DMS53 (cell line): ENCODE measurements at places on chromosomes 7 and 10.
A peak's percentile ranks its signal among the peaks of the same experiment; 100 is the strongest.

GRCh38 chr7:131250331-131250730 lies 77.3 kb upstream of the MKLN1 start:
- no peak for DNase-seq

DNA sequence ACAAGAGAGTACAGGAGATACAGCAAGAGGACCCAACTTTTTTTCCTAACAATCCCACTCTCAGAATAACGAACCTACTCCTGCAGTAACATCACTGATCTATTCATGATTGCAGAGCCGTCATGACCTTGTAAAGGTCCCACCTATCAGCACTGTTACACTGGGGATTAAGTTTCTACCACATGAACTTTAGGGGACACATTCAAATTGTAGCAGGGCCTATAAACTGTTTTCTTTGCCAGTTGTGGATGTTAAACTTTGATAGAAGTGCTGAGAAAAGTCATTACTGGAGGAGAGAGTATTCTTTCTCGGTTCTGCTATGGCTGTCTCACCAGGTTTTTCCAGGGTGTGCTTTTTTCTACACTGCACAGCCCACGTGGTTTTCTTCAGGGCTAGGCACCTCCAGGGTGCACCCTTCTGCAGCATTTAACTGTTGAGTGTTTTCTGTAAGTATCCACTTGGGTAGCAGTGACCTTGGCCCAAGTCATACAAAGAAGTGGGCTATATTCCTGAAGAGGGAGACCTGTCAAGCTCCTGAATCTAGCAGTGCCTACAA lies 131.6 kb upstream of the AHR start:
- DNase-seq = no peak

GRCh38 chr10:73529089-73529832 lies 33.4 kb upstream of the PPP3CB start:
- peak; percentile 94 for DNase-seq

DNA sequence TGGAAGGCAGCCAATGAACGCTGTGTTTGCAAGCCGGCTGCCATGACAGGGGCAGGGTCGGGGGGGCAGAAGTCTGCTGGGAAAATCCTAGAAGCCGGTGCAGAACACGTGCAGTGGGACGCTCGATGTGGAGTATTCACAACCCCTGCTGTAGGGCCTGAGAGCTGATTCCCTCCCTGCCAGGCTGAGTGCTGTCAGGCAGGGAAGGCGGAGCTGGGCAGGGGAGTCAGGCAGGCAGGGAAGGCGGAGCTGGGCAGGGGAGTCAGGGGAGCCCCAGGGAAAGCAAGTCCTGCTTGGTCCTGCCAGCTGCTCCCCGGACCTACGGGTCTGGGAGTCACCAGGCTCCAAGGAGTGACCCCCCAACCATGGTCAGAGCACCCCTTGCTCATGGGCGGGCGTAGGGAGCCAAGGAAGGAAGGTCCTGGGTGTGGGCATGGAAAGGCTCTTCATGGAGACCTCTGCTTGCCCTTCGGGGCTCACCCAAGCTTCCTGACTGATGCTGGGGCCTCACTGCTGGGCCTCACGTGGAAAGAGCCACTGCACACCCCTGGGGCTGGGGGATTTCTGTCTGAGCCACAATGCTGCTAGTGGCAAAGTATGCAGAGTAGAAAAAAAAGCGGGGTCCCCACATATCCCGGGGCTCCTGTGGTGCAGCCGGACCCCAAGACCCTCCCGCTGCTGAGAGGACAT lies 4.2 kb downstream of the CNPY1 start:
- no peak for DNase-seq

DNA sequence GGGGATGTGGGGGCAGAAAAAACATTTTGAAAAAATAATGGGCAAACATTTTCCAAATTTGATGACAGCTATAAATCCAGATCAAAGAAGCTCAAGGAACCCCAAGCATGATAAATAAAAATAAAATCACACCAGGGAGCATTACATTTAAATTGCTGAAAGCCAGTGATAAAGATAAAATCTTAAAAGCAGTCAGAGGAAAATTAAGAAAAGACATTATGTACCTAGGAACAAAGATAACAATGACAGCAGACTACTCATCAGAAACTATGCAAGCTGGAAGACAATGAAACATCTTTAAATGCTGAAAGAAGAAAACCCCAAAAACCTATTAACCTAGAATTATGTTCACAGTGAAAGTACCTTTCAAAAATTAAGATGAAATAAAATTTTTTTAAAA lies 23.3 kb downstream of the NEUROG3 start:
- peak; percentile 35 for DNase-seq

DNA sequence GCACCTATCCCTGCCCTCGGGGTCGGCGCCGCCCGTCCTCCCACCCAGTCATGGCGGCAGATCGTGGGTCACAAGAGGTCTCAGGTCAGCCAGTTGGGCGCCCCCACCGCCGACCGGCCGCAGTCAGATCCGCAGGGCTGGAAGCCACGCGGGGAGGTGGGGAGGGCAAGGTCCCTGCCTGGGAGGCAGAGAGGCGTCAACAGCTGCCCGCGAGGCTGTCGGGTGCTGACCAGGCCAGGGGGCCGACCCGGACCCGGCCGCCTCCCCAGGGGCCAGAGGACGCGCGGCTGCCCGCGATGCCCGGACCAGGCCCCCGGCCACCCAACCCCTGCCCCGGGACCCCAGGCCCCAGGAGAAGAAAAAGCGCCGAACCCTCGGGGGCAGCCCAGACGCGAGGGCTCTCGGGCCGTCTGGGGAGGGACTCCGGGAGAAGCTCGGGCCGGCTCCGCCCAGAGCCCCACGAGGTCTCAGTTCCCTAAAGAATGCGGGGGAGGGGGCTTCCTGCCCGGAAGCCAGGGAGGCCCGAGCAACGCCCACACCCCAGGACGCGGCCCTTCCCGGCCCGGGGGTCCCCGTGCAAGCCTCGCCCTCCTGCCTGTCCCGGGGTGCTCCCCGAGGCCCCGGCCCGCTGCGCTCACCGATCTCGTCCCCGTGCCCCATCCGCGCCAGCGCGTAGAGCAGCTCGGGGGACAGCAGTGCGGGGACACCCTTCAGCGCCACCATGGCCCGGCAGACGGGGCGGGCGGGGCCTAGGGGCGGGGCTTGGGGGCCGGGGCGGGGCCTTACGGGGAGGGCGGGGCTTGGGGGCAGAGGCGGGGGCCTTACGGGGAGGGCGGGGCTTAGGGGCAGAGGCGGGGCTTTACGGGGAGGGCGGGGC lies at the start of gene FUOM:
FUOM (minus strand) TSS at position 735 of the 877 bp plus-strand sequence; CDS start at position 723, 12 bp downstream.
- DNase-seq = peak; percentile 79
